Hepatocyte (in vitro differentiated cells): ENCODE measurements at places on chromosomes 7 and 10. TPM values are rescaled to one million over a fixed set of nuclear protein-coding genes. Genes with fewer than 3 reads are reported as not detected.

The IGFBP1 gene
- polyA plus RNA-seq = 19.6 and 26.3 TPM in 2 replicates

The CC2D2B gene
- 0.97 TPM in 1 of 2 replicates, not detected in the other for polyA plus RNA-seq

The MGMT gene
- 41.9 and 44.2 TPM in 2 replicates for polyA plus RNA-seq

The INPP5A gene
- 35.1 and 41.2 TPM in 2 replicates for polyA plus RNA-seq

The FHIP2A gene
- polyA plus RNA-seq = 9.5 and 18.0 TPM in 2 replicates

The FBXL15 gene
- polyA plus RNA-seq = 42.3 and 47.4 TPM in 2 replicates

The ANLN gene
- 8.2 and 15.4 TPM in 2 replicates for polyA plus RNA-seq

DNA sequence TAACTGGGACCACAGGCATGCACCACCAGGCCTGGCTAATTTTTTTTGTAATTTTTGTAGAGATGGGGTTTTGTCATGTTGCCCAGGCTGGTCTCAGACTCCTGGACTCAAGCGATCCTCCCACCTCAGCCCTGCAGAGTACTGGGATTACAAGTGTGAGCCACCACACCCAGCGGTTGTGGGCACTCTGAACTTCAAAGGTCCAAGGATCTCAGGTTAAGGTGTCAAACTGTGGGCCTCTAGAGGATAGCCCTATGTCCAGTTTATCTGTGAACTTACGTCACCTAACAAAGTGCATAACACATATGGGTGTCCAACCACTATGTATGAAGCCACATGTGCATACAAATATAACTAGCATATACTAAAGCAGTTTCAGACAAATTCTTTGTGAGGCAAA lies 3.2 kb upstream of the IL2RA start:
- no peak for DNase-seq

GRCh38 chr10:49689882-49690510 lies 10.5 kb downstream of the C10orf53 start:
- DNase-seq = no peak

GRCh38 chr7:157973971-157974677 lies 613.5 kb downstream of the PTPRN2 start:
- DNase-seq = no peak

- DNase-seq = no peak
Observed at GRCh38 chr10:50506861-50507573, 116.7 kb downstream of the SGMS1 start.

- DNase-seq = no peak
Observed at GRCh38 chr7:36682102-36682501, 42.2 kb downstream of the AOAH start.

DNA sequence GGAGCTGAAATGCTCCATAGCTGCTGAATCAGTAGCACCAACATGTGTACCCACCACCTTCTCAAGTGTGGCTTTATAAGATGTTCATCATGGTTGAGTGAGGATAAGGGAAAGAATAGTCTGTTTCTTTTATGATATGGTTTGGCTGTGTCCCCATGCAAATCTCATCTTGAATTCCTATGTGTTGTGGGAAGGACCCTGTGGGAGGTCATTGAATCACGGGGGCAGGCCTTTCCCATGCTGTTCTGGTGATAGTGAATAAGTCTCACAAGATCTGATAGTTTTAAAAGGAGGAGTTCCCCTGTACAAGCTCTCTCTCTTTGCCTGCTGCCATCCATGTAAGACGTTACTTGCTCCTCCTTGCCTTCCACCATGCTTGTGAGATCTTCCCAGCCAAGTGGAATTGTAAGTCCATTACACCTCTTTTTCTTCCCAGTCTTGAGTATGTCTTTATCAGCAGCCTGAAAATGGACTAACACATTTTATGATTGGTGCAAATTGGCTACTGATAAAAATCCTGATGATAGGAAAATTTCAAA lies 799.9 kb downstream of the TNS3 start:
- no peak for DNase-seq

GRCh38 chr7:132345030-132345429 lies 231.2 kb downstream of the PLXNA4 start:
- no peak for DNase-seq

DNA sequence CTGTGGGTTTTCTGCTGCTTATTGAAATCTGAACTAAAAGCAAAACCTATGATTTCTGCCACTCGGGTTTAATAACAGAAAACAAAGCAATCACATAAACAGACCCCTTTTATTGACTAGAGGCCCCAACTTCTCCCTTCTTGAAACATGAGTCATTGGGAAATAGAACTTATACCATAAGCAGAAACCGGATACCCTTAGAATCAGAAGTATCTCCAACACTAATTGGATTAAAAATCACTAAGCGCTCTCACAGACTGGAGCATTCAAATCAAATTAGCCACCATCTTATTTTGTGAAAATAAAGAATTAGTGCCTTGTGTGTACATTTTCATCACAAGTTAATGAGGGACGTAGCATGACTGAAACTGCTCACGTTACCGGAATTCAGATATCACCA lies 206.9 kb downstream of the WDR11 start:
- DNase-seq = no peak

DNA sequence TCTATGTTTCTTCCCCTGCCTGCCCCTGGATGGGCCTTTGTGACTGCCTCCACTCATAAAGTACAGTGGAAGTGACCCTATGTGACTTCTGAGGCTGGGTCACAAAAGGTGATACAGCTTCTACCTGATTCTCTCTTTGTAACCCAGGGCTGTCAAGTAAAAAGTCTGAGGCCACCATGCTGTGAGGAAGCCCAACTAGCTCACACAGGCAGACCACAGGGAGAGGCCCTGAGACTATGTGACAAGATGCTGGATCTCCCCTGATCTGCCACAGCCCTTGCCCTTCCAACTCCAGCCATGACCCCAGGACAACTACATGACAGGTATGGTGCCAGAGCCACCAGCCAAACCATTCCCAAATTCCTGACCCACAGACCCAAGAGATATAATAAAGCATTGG lies 45.8 kb downstream of the DRGX start:
- no peak for DNase-seq

- peak; percentile 71 for DNase-seq
Observed at GRCh38 chr7:148142660-148143248, 447.8 kb upstream of the C7orf33 start.
